ENCODE measurements at places on chromosomes 11 and 22.

- no peak for DNase-seq
These were observed 83.3 kb upstream of the SUSD2 start for GRCh38 chr22:24097961-24098391.

DNA sequence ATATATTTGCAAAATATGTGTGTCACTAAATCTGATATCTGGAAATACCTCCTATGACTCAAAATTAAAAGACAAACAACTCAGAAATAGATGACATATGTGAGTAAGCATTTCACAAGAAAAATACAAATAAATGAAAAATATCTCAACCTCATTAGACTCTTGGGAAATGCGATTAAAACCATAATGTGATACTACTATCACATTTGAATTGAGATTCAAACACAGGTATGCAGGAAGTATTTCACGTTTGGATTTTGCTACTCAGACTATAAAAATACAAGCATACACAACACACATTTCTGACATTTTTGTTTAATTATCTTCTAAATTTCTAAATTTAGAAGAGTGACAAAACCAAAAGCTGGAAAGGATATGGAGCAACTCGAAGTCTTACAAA lies 811.9 kb upstream of the LRRC4C start:
- no peak for DNase-seq

GRCh38 chr11:57778318-57779037 lies 16.9 kb downstream of the CTNND1 start:
- peak; percentile 65 for DNase-seq

DNA sequence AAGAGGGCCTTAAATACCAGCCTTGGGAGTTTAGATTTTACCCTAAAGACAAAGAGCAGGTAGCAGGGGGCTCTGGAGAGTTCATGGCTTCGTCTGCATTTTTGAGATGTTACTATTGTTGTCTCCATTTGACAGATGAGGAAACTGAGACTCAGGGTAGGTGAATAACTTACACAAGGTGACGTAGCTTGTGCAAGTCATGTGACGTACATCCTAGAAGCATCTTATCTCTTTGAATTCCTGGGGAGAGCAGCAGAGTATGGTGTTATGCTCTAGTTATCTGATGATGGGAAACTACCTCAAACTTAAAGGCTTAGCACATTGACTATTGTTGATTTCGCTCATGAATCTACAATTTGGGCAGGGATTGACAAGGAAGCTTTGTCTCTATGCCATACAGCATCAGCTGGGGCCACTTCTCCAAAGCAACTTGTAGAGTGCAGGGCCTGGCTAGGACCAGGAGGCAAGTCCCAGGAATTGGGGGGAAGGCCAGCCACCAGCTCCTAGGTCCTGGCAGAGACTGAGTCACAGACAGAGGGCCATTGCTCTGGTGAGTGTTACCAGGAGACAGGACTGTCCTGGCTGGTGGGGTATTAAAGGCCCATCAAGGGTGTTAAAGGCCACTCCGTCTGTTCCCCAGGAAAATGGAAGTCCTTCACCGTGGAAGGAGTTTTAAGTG lies 52.1 kb upstream of the TSKU start:
- DNase-seq = no peak

DNA sequence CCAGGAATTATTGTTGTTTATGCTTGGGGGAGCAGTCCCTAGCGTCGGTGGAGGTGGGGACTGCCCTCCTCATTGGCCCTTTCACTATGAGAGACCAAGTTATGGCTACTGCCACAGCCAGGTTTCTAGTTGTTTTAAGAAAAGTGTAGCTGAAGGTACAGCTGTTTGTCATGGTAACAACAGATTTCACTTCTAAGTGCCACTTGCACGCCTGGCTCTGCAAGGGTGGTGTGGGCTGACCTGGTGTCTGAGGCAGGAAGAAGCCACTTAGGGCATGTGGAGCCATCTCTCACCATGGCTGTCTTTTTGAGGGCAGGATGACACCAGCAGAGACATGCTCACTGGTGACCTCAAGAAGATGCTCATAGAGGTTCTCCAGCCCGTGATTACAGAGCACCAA lies 46.3 kb upstream of the MPEG1 start:
- no peak for DNase-seq

- DNase-seq = no peak
These were observed 12.1 kb downstream of the BTBD10 start for GRCh38 chr11:13450832-13451397.

DNA sequence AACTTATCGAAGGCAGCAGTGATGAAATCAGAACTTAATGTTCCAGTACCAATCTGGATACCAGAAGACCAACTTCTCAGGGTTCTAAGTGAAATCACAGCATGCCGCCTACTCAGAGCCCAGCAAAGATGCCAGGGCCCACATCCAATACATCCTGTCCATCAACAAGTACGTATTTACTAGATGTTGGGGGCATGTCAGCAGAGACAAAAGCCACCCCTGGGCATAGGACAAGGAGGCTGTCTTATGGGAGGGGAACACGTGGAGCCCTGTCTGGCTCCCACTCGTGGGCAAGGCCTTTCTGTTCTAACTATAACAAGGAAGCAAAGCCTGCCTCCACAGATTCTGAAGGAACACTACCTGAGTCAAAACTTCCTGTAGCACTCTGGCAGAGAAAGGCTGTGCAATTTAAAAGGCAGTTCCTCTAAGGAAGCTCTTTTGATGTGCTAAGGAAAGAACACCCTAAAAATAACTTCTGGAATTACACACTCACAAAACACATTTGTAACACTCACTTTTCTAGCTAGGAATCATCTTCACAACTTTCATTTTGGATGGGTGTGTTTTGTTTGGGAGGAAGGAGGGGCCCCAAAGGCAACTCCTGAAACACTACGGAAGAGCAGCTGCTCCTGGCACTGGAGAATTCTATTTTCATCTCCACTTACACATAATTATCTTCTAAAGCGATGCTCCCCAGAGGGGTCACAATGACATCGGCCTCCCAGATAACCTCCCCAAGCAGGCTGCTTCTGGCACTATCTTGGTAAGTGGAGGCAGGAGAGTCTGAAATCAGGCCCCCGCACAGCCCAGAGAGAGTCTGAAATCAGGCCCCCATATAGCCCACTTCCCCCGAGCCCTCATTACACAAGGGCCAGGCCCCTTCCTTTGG lies 14.2 kb downstream of the SMCO4 start:
- no peak for DNase-seq

GRCh38 chr11:36492724-36493304 lies 17.3 kb downstream of the TRAF6 start:
- DNase-seq = no peak

GRCh38 chr22:46432164-46433068 lies 96.9 kb downstream of the TRMU start:
- peak; percentile 8 for DNase-seq

GRCh38 chr22:41050883-41051282 lies 41.5 kb upstream of the EP300 start:
- DNase-seq = no peak

DNA sequence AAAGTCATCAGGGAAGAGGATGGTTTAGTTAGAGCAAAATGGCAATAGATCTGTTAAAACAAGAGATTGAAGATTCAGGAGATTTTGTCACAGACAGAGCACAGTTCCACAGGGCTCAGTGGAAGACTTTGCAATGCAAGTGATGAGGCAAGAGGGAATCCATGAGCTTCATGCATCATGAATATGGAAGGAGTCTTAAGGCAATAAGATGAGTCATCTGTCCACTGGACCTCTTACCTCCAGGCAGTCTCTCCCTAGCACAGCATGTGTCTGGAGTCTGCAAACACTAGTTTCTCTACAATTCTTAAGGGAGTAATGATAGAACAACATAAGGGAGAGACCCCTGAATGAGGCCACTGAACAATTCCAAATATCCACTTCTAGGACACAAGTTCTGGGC lies 245.7 kb downstream of the NXPE2 start:
- DNase-seq = no peak

DNA sequence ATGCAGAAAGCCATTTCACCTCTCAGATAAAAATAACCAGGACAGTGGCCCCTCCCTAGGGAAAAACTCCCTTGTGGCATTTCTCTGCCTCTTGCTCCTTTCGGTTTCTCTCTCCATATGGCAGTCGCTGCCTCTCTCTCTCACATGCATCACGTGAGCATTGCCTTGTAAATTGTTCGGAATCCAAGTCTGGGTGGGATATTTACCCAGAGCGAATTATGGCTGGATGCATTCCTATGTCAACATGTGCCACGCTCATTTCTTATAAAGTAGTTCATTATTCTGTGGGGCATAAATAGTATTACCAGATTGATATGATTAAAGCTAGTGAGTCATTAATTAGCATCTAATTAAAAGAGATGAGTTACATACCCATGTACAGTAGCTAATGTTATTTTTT lies 392.9 kb downstream of the INSC start:
- DNase-seq = no peak

- DNase-seq = peak; percentile 49
These were observed 130.8 kb downstream of the CEP164 start for GRCh38 chr11:117458275-117459122.

- DNase-seq = no peak
These were observed 39.7 kb upstream of the POU2AF2 start for GRCh38 chr11:111205632-111206385.

DNA sequence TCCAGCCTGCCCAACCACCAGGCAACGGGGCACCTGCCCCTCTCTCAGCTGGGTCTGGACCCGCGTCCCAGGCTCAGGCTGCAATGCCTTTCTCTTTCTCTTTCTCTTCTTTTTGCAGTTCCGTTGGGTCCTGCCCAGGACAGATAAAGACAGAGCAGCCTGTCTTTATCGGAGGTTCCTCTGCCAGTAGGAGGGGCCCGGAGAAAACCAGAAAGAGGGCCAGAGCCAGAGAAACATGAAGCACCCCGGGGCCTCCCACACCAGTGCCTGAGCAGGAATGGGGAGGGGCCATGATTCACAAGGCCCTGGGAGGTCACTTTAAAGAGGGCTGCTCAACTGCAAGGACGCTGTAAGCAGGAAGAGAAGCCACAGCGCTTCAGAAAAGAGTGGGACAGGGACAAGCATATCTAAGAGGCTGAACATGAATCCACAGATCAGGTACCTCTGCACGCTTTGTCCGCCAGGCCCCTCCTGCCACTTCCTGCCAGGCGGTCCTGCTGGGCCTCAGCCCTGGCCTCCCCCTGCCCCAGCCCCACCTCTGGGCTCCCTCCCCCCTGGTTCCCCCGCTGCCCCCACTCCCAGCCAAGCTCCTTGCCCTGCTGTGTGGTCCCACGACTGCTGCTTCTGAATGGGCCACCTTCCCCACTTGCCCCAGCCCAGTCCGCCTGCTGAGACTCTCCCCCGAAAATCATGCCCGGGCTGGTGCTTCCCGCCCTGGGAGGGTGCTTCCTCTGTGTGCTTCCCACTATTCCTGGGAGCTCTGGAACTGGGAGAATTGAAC lies at the start of gene APOBEC3C:
Gene APOBEC3C, plus strand, starts transcription at position 316 of the 781 bp plus-strand sequence. Its CDS starts 106 bp downstream, at position 422.
- peak; percentile 51 for DNase-seq

- DNase-seq = no peak
These were observed 89.3 kb downstream of the BCR start for GRCh38 chr22:23269441-23270211.

DNA sequence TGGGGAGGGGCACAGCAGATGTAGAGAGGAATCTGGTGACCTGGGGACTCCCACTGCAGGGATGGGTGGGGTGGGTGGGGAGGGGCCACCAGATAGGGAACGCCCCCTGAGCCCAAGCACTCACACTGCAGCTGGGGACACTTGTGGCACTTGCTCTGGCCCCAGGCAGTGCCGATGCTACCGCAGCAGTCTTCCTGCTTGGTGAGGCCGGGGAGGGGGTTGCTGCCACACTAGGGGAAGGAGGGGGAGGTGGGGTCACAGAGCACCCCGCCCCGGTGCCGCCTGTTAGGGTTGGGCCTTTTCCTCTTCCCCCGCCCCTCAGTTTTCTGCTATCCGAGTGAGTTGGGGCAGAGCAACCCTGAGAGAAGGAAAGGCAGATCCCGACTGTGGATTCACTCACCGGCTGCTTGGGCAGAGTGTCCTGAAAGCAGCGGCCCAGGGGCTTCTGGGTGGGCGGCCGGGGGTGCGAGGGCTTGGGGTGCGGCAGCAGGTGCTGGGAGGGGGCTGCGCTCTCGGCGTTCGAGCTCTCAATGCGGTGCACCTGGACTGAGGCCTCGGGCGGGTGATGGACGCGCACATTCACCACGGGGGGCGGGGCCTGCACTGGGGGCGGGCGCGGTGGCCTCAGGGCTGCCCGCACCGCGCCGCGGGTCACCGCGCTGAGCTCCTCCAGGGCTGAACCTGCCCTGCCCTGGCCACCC lies 4.7 kb downstream of the LTBP3 start:
- peak; percentile 78 for DNase-seq

DNA sequence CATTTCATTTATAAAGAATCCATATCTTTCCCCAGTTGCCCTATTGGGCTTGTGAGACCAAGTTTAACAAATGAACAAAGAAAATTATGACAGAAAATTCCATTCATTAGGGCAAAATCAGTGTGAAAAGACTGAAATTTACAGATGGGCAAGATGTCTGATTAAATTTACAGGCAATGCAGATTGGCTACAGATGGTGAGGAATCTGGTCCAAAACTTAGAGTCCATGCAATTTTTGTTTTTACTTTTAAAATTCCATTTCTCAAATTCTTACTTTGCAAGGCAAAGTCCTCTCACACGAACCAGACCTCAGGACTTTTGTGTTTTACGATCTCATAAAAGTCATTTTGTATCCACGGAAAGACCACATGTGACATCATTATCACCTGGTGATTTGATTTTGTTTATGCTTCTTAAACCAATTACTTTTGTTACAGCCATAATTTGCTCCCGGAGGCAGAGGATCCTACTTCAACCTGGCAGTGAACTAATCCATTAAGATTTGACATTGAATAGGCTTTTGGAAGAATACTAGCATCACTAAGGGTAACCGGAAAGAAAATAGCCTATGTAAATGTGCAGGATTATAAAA lies 843.7 kb upstream of the CHORDC1 start:
- DNase-seq = no peak

GRCh38 chr11:68525930-68526329 lies 65.4 kb downstream of the PPP6R3 start:
- DNase-seq = no peak

GRCh38 chr11:120285256-120285655 lies 39.8 kb upstream of the TLCD5 start:
- DNase-seq = no peak

DNA sequence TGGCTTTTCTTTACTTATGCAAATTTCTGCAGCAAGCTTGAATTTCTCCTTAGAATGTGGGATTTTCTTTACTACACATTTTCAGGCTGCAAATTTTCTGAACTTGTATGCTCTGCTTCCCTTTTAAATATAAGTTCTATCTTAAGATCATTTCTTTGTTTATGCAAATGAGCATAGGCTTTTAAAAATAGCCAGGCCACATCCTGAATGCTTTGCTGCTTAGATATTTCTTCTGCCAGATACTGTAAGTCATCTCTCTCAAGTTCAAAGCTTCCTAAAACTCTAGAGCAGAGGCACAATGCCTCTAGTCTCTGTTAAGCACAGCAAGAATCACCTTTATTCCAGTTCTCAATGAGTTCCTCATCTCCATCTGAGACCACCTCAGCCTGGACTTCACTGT lies 685.9 kb upstream of the LRRC4C start:
- DNase-seq = no peak

DNA sequence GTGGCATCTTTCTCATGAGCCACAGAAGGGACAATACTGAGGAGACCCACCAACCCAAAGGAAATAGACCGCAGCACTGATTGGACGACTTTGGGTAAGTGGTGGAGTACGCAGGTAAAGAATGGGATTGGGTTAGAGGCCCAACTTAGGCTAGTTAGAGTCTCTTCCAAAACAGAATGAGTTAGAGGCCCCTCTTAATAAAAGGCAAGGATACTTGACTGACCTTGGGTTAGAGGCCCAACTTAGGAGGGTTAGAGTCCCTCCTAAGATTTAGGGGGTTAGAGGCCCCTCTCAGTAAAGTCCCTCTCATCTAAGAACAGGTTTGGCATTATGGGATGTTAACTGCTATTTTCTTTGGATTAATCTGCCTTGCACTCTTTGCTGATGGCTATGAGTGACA lies 24.6 kb downstream of the CCKBR start:
- DNase-seq = no peak
